Motor neuron (in vitro differentiated cells): ENCODE measurements at places on chromosomes 2 and 18. TPM values are rescaled to one million over a fixed set of nuclear protein-coding genes. Genes with fewer than 3 reads are reported as not detected.

The CNGA3 gene
- 2.0 and 2.3 TPM in 2 replicates for total RNA-seq

The UGT1A8 gene
- total RNA-seq: not detected in 2 replicates

The SERPINB4 gene
- total RNA-seq: not detected in 2 replicates

The NRP2 gene
- 51.4 and 52.8 TPM in 2 replicates for total RNA-seq

The CDK15 gene
- total RNA-seq: 0.71 and 0.92 TPM in 2 replicates

The TRABD2A gene
- total RNA-seq: 3.3 and 5.0 TPM in 2 replicates

The TPO gene
- 0.22 and 0.58 TPM in 2 replicates for total RNA-seq

The UGT1A10 gene
- not detected in 2 replicates for total RNA-seq

The TEKT4 gene
- 0.43 TPM in 1 of 2 replicates, not detected in the other for total RNA-seq
